NCI-H1092 (cell line): ENCODE measurements at places on chromosomes 4 and X.

DNA sequence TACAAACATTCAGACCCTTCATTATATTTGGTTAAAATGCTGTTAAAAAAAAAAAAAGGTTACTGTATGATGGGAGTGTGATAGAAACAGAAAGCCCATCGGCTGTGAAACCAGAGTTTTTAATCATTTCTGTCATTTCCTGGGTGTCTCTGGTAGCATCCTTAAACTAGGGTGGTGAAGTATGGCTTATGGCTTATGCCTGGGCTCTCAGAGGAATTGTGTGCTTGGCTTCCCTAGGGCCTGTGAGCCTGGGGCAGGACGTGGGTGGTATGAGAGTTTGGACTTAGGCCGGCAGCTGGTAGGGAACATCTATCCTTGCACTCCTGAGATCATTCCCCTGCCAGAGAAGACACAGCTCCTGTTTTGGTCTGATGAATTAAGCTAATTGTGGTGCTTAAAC, 52.2 kb downstream of the DCUN1D4 start:
- DNase-seq = no peak

DNA sequence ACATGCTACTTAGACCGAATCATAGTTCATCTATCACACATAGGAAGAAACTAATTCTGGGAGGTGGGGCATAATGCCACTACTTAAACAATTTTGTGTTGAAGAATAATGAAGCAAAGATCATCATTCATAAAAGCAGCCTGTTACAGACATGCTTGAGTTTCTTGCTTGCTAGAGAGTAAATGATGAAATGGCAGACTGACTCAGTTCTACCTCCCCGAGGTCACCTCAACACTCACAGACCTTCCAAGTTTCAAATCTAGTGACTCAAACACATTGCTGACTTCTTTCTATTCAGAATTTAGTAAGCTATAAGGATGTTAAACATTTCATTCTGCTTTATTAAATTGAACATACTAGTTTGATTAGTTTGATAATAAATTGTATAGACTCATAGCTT, 636.5 kb upstream of the FRG1 start:
- no peak for DNase-seq

- DNase-seq = peak; percentile 53
These were observed 53.1 kb downstream of the ABLIM2 start for GRCh38 chr4:8105306-8106100.

GRCh38 chr4:121765971-121766538, 1.1 kb upstream of the SMIM43 start:
- DNase-seq = no peak

DNA sequence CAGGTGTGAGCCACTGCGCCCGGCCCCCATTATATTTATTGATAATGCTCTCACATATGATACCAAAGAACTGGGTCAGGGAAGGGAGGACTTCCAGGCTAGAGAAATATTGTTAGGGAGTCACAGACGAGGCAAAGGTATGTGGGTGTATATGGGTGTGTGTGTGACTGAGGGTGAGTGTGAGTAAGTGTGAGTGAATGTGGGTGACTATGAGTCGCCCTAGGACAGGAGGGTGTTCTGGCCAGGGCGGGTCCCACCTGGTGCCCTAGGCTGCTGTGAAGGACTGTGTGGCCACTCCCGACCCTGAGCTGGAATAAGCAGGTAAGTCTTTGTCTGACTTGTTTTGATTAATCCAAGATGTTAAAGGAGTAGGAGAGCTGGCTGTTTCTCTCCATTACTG, 34.4 kb downstream of the RWDD4 start:
- no peak for DNase-seq
